ENCODE measurements at places on chromosomes 1 and 21. TPM values are rescaled to one million over a fixed set of nuclear protein-coding genes. Genes with fewer than 3 reads are reported as not detected.
A peak's percentile ranks its signal among the peaks of the same experiment; 100 is the strongest.

The PCAT6 gene
- 0.22 TPM for total RNA-seq

GRCh38 chr1:55364216-55364615 is 149.1 kb upstream of the USP24 start:
- no peaks in the 10 kb centered on the region for H3K27me3 ChIP-seq
- H3K27ac ChIP-seq = peak overlapping the region; percentile 92
- no peak overlapping the region for H3K4me3 ChIP-seq
- no peaks in the 10 kb centered on the region for H3K36me3 ChIP-seq

DNA sequence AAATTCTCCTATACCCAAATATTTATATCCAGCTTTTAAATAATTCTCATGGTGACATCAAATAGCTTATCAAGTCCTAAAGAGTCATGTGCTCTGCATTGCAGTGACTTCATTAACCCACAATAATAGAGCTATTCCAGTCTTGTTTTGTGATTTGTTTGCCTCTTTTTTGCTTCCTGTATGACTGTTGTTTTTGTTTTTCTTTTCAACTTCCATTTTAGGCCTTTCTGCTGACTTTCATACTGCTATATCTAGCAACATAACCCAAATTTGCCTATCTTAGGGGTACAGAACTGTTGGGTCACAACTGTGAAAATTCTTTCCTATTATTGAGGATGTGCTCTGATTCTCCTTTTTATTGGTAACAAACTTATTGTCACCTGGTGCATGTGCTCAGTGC is 30.3 kb downstream of the SPATA17 start:
- H3K27ac ChIP-seq = no peak overlapping the region
- no peaks in the 10 kb centered on the region for H3K4me1 ChIP-seq
- H3K4me3 ChIP-seq = no peak overlapping the region
- H3K36me3 ChIP-seq = no peaks in the 10 kb centered on the region

The ZNF648 gene
- 0.04 TPM for total RNA-seq

GRCh38 chr1:60255565-60255964 is 182.0 kb upstream of the C1orf87 start:
- H3K4me1 ChIP-seq = no peaks in the 10 kb centered on the region
- no peak overlapping the region for H3K27ac ChIP-seq
- H3K4me3 ChIP-seq = no peak overlapping the region
- DNase-seq = no peak

DNA sequence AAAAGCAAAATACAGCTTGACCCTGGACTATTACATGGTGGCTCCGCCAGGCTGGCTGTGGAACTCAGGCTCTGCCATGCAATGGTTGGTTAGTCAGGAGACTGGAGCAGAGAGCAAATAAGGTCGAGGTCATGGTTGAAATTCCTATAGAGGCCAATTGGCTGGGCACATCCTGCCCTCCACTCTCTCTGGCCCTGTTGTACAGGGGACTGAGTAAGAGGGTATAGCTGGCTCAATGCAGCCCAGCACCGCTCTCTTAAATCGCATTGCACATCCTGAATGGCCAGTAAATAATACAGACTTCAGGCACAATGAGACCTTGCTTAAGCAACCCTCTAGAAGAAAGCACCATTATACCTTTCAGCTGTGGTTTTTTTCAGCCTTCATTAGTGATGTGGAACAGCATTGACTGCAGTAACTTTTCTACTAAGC is 59.3 kb upstream of the PPP2R5A start:
- no peak for DNase-seq
- peaks cover 2% of the 10 kb centered on the region for H3K4me1 ChIP-seq
- no peak overlapping the region for H3K27ac ChIP-seq
- no peaks in the 10 kb centered on the region for H3K27me3 ChIP-seq
- H3K36me3 ChIP-seq = no peaks in the 10 kb centered on the region

GRCh38 chr1:2274231-2274928 is 46.3 kb downstream of the SKI start:
- peaks cover 7% of the 10 kb centered on the region for H3K36me3 ChIP-seq
- H3K27me3 ChIP-seq = no peaks in the 10 kb centered on the region
- H3K27ac ChIP-seq = peak overlapping the region; percentile 59

GRCh38 chr21:35154788-35155187 is 105.7 kb upstream of the RUNX1 start:
- no peak for DNase-seq
- no peak overlapping the region for H3K27ac ChIP-seq
- no peaks in the 10 kb centered on the region for H3K36me3 ChIP-seq
- H3K4me3 ChIP-seq = no peak overlapping the region
- no peaks in the 10 kb centered on the region for H3K4me1 ChIP-seq

- no peak for DNase-seq
- H3K4me1 ChIP-seq = peaks cover 3% of the 10 kb centered on the region
- H3K36me3 ChIP-seq = no peaks in the 10 kb centered on the region
These were observed 95.9 kb downstream of the HIVEP3 start for GRCh38 chr1:41822866-41823265.

DNA sequence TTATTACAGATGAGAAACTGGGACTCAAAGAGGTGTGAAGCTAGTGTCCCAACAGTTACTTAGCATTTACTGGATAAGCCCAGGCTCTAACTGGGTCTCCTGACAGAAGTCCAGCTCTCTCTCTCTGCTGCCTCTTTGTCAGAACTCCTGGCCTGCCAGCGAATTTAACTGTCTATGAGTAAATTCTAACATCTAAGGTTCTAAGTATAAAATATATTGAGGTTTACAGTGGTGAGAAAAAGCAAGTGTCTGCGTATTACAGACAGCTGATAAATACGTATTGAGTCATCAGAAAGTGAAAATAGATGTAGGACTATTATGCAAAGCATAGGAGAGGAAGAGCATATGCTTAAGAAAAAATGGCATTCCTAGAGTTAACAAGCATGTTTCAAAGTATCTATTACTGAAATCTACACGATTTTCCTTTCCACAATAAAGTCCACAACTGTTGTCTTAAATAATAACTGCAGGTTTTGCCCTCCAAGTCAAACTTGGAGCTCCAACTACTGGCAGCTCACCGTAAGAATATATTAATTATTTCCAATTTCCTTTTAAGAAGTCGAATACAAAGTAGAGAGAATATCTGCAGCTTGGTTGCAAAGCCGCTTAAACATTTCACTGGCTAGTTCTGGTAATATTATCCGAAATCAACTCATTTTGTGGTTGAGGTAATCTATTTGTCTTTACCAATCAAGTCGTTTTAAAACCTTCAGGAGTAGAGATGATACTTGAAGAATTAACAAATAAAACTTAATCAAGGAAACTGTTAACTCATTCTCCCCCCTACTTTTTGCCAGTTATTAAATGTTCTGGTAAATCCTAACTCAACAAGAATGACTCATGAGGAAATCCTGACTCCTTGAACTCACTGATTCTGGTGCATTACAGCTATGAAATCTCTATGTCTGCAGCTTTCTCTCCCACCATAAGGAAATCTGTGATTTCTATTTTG is 1.4 kb upstream of the RGS2 start:
- H3K4me1 ChIP-seq = peaks cover 8% of the 10 kb centered on the region
- H3K27ac ChIP-seq = peak overlapping the region; percentile 91
- DNase-seq = peak; percentile 41
- peak overlapping the region; percentile 92 for H3K4me3 ChIP-seq

The CDCA8 gene
- 2.2 TPM for total RNA-seq

GRCh38 chr1:93598861-93599439 is 82.7 kb downstream of the BCAR3 start:
- no peak overlapping the region for H3K4me3 ChIP-seq
- H3K4me1 ChIP-seq = peaks cover 53% of the 10 kb centered on the region
- H3K27ac ChIP-seq = peak overlapping the region; percentile 43
- peaks cover 2% of the 10 kb centered on the region for H3K36me3 ChIP-seq

- no peak overlapping the region for H3K27ac ChIP-seq
- peaks cover 4% of the 10 kb centered on the region for H3K27me3 ChIP-seq
- H3K4me3 ChIP-seq = no peak overlapping the region
- H3K4me1 ChIP-seq = peaks cover 8% of the 10 kb centered on the region
- peak; percentile 22 for DNase-seq
These were observed 4.5 kb downstream of the PATJ start for GRCh38 chr1:61746813-61747212.

DNA sequence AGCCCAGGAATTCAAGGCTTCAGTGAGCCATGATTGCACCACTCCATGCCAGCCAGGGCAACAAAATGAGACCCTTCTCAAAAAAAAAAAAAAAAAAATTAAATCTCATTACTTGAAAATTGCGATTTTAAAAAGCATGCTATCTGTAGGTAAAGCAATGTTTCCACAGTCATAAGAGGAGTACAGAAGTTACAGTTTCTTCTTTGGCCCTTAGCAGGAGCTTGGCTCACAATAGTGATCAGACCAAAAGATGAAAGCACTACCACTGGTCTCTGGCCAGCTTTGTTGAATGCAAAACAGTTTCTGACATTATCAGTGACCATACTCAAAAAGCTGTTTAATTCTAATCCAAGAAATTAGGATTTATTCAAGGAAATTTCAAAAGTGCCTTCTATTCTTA is 31.2 kb downstream of the VAV3 start:
- no peak overlapping the region for H3K4me3 ChIP-seq
- H3K27me3 ChIP-seq = no peaks in the 10 kb centered on the region
- no peak for DNase-seq
- H3K27ac ChIP-seq = no peak overlapping the region

The FCRLB gene
- 0.40 TPM for total RNA-seq

The CD52 gene
- total RNA-seq = 1.7 TPM

GRCh38 chr1:154347961-154348360 is 22.6 kb downstream of the ATP8B2 start:
- H3K27me3 ChIP-seq = peaks cover 10% of the 10 kb centered on the region
- H3K36me3 ChIP-seq = peaks cover 70% of the 10 kb centered on the region

DNA sequence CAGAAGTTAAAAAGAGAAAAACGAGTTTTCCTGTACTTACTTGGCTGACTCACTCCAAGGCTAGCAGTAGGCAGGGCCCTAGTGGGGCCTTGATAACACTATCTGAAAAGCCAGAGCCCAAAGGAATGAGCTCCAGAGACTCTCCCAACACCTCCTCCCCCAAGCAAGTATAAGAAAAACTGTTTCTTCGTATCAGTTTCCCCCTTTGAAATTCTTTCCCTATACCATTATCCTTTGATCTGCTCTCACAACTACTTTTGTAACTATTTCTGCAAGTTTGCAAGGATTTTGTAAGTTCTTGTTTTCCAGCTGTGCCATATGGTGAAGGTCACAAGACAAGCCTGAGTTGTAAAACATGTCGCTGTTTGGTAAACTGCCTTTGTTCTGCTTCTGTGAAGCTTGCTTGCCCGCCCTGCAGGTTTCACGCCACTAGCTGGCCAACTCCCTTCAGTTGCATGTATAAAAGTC is 36.5 kb upstream of the KCNJ15 start:
- no peak overlapping the region for H3K27ac ChIP-seq
- no peaks in the 10 kb centered on the region for H3K4me1 ChIP-seq
- H3K36me3 ChIP-seq = no peaks in the 10 kb centered on the region
- DNase-seq = no peak
- no peaks in the 10 kb centered on the region for H3K27me3 ChIP-seq

The VAMP4 gene
- 5.5 TPM for total RNA-seq

DNA sequence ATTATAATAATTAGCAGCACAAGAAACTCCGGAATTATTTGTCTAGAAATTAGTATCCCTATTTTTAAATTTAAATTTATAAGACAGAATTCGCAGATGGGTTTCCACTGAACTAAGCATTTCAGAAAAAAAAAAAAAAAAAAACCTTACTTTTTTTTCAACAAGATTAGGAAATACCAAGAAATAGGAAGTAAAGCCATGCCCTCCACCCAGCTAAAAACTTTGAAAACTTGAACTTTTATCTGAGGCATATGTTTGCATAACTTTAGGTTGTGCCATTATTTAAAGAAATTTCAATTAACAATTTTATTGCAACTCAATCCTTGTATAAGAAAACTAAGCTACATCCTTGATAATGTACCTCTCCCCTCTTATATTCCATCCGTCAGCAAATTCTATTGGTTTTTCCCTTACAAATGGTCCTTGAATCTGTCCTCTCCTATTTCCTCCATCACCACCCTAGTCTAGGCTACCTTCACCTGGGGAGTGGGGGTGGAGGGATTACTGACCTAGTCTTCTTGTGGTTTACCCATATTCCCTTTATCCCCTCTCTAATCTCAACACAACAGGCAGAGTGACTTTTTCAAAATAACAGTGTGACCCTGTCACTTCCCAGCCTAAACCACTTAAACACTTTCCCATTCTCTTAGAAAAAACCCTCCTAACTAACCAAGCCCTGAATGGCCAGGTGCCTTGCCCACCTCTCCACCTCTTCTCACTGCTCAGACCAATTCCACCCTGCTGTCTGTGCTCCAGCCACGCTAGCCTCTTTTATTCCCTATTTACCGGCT is 1.4 kb upstream of the EVI5 start:
- no peak overlapping the region for H3K27ac ChIP-seq
- H3K27me3 ChIP-seq = no peaks in the 10 kb centered on the region
- DNase-seq = peak; percentile 21
- H3K4me3 ChIP-seq = no peak overlapping the region

DNA sequence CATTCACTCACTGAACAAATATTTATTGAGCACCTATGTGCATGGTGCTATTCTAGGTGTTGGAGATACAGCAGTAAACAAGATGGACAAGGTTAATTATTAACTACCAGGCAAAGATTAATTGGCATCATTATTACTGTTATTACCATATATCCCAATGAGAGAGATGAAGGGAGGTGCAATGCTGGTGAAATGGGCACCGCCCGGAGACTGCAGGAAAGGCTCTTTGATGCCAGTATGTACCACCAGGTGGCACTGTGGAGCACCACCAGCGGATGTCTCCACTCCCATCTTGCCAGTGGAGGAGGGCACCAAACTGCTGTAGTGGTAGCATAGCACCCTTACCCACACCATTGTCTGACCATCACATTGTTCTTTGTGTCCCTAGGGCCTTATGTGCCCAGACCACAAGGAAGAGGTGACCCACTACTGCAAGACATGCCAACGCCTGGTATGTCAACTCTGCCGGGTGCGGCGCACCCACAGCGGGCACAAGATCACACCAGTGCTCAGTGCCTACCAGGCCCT is 3.0 kb downstream of the TRIM46 start:
- peaks cover 25% of the 10 kb centered on the region for H3K4me1 ChIP-seq
- H3K27ac ChIP-seq = no peak overlapping the region
- no peak overlapping the region for H3K4me3 ChIP-seq
- H3K36me3 ChIP-seq = peaks cover under 1% of the 10 kb centered on the region
- peak; percentile 80 for DNase-seq
